ENCODE measurements at places on chromosomes 2 and 18.

GRCh38 chr2:206502729-206503128 lies 59.4 kb downstream of the ADAM23 start:
- no peaks in the 10 kb centered on the region for H3K27me3 ChIP-seq
- H3K4me3 ChIP-seq = no peak overlapping the region
- no peak for DNase-seq
- no peaks in the 10 kb centered on the region for H3K36me3 ChIP-seq

DNA sequence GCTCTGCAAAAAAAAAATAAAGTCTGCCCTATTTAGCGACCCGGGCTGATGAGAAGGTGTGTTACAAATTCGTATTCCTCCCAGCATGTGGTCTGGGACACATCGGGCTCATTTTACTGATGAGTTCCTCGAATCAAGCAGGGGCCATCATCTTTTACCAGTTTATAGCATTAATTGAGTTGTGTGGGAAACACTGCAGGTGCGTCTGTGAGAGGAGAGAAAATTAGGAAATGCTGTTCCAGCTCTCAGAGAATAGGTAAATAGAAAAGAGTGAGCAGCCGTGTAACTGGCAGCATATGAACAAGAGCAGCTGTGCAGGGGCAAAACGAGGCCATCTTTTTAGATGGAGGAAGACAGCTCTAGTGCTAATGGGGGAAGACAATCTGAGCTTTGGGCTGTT lies 216.7 kb downstream of the SETBP1 start:
- H3K4me1 ChIP-seq = peaks cover 20% of the 10 kb centered on the region
- H3K27me3 ChIP-seq = no peaks in the 10 kb centered on the region
- DNase-seq = no peak
- H3K4me3 ChIP-seq = no peak overlapping the region
- H3K27ac ChIP-seq = no peak overlapping the region

DNA sequence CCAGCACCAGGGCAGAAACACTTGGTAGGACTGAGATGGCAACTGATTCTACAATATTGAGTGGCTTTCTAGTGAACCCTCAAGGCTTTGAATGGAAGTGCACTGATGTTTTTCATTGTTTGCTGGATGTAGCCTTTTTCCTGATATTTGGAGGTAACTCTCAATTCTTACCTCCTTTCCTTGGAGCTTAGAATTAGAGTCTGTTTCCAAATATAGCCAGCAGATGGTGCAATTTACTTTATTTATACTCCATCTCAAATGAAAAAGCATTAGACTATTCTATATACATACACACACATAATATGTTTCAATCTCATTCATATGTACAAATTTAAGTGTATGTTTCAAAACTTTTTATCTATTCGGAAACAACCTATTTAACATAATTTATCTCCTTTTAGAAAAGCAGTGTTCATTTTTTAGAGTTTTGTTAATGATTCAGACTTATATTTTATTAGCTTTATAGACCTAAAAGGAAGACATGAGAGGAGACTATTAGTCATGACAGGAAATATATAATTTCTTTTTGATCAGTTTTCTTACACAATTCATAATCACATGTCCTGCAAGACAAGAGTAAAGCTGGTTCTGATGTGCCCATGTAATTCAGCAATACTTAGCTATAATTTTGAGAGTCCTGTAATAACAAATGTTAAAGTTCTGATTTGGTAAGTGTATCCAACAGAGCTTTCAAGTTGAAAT lies 124.8 kb downstream of the NUP35 start:
- no peaks in the 10 kb centered on the region for H3K36me3 ChIP-seq
- H3K27me3 ChIP-seq = no peaks in the 10 kb centered on the region
- H3K4me3 ChIP-seq = no peak overlapping the region
- DNase-seq = peak; percentile 22

DNA sequence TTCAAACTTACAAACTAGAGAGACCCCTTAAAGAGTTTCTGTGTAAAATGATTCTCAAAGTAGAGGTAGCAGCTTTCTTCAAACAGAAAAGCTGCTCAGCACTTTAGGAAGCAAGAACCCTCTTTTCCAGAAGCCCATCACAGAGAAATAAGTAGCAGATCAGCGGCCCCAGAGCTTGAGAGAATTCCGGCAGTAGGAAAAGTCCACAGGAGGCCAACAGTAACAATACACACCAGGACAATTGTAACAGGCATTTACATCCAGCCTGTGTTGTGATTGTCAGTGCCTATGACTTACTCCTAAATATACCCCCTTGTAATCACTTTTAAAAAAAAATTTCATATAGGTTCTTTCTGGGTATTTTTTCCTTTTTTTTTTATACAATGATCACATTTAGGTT lies 161.4 kb upstream of the ACVR2A start:
- no peaks in the 10 kb centered on the region for H3K27me3 ChIP-seq
- H3K4me1 ChIP-seq = no peaks in the 10 kb centered on the region
